ENCODE measurements at places on chromosomes 1 and 21.

DNA sequence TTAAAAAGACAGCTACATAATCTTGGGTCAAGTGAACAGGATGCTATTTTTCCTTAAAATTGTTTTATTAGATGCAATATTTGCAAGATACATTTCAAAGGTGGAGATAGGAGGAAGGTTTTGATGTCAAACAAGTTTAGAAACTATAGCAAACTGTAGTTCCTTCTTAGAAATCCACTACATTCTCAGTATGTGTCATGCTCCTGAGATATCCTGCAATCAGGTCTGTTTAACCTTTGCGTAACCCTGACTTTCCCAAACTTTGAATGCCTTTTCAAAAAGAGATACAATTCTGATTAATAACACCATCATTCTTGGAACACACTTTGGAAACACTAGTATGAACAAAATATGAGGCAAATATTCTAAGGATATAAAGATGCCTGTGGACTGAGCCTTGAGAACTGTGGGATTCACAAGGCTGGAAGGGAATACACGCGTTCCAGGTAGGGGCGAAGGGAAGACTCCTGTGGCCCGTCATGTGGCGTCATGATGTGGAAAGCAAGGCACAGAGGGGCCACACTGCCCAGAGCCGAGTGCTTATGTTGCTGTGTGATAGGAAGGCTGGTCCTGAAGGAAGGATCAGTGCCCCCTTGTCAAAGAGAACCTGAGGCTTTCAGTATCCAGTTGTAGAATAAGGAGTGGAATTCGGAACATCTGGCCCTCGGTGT is 19.6 kb upstream of the TARBP1 start:
- DNase-seq: no peak

- DNase-seq: peak; percentile 46
Measured at GRCh38 chr1:54046671-54047383, 6.2 kb downstream of the TMEM59 start.

DNA sequence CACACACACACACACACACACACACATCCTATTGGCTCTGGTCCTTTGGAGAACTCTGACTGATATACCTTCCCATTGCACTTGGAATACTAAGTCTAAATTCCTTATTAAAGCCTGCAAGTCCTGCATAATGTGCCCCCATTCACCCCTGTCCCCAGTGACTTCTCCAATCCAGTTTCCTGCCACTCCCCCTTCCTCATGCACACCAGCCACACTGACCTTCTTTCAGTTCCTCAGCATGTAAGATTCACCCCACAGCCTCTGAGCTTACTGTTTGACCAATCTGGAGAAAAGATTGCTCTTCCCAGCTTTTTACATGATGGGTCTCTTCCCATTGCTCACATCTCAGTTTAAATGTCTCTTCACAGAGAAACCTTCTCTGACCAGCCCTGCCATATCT is 146.6 kb downstream of the TBX15 start:
- no peak for DNase-seq

- DNase-seq: no peak
Measured at GRCh38 chr21:40658311-40658710, 188.6 kb downstream of the DSCAM start.

DNA sequence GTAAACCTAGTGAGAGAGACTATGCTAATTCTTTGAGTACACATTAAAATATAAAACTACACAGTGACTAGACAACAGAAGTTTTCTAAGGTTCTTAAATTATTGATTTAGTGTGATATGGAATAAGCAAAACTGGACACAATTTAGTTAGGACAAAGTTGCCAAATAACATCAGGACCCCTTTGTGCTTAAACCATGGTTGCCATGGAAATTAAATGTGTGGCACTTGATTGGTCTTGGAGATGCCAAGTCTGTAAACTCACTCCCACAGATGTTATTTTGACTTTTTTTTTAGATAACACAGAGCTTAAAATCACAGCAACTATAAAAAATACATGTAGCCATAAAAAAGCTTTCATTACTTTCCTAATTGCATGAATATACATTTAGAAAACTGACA is 234.6 kb downstream of the BRINP3 start:
- no peak for DNase-seq

DNA sequence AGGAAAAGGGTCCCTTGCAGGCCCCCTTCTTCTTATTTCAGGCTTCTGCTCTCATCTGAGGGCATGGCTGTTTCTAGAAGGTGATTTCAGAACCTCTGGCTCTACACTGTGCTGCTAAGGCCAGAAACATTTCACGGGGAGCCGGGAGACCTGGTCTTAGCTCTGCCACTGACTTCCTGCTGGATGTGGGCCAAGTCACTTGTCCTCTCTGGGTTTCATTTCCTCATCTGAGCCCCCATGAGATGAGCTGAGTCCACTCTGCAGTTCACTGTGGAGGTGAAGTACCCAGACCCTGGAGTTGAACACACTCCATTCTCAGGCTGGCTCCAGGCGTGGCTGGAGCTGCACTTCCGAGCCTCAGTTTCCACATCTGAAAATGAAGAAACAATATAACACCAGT is 2.1 kb downstream of the PADI1 start:
- no peak for DNase-seq

DNA sequence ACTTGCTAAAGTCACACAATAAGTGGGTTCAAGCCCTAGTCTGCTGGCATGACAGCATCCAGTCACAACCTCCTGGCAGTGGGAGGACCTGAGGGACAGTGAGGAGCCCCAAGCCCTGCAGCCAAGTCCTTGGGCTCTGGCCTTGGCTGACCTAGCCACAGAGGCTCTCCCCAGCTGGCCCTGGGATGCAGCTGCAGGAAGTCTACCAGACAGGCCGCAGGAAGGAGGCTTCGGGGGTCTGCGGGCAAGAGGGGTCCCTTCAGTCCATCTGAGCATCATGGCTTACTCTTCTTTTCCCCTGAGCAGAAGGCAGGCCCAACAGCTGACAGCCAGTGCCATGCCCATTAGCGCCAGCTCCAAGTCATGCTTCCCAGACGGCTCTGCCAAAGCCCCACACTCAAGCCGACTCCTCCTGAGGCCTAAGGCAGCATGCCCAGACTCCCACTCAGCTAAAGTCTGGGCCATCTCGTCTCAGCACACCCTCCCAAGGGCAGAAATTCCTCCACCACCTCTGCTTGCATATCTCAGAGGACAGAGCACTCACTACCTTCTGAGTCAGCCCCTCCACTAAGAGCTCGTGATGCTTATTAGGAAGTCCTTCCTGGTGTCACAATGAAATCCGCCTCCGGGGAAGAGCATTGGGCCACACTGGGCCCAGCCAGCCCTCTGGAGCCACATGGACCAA is 20.1 kb downstream of the SLC1A7 start:
- peak; percentile 78 for DNase-seq

GRCh38 chr1:68101829-68102228 is 51.4 kb upstream of the DIRAS3 start:
- DNase-seq: no peak

DNA sequence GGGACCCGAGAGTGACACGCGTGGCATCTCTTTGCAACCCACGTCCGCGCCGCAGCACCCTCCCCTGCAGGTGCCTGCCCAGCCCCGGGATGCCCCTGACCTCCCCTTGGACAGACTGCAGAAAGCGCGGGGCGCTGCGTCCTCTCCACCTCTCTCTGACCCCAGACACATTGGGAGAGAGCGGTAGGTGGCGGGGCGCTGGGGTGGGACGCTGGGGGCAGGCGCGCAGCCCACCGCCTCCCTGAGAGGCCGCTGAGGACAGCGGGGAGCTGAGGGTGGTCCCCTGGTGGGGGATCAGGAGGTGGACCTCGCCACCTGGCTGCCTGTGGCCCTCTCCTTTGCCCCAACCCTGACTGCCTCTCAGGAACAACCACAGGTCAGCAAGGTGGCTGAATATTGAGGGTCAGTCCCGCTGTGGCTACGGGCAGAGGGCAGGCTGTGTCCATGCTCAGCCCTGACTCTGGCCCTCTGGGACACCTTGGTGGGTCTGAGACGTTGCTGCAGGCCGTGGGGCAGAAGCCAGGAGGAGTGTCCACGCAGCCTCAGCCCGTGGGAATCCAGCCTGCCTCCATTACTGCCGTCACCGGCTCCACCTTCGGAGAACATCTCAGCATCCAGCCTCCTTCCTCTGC is 761 bp upstream of the UBE2J2 start:
- no peak for DNase-seq

DNA sequence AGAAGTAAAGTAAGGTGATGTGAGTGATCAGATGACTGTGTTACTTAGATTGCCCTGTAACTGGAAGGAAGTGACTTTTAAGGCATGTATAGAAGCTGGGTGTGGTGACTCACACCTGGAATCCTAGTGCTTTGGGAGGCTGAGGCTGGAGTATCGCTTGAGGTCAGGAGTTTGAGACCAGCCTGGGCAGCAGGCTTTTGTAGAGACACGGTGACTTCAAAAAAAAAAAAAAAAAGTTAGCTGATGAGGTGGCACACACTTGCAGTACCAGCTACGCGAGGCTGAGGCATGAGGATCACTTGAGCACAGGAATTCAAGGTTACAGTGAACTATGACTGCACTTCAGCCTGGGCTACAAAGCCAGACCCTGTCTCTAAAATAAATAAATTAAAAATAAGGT is 2.3 kb upstream of the USP16 start:
- no peak for DNase-seq
